ENCODE measurements at places on chromosomes 1 and 21.

DNA sequence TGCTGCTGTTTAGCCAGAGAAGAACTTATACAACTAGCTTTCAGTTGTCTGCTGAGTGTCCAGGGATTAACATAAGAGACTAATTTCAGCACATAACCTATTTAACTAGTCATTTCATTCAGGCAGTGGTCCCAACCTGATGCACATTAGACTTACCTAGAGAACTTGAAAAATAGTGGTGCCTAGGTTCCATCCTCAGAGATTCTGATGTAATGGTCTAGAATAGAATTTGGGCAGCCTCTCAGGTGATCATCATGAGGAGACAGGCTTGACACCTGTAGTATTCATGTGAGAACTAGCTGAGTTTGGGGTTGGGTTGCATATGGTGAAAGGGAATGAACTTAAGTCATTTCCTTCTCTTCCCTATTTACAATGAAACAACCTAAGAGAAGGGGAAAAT lies 24.8 kb downstream of the CNST start:
- no peak for DNase-seq

DNA sequence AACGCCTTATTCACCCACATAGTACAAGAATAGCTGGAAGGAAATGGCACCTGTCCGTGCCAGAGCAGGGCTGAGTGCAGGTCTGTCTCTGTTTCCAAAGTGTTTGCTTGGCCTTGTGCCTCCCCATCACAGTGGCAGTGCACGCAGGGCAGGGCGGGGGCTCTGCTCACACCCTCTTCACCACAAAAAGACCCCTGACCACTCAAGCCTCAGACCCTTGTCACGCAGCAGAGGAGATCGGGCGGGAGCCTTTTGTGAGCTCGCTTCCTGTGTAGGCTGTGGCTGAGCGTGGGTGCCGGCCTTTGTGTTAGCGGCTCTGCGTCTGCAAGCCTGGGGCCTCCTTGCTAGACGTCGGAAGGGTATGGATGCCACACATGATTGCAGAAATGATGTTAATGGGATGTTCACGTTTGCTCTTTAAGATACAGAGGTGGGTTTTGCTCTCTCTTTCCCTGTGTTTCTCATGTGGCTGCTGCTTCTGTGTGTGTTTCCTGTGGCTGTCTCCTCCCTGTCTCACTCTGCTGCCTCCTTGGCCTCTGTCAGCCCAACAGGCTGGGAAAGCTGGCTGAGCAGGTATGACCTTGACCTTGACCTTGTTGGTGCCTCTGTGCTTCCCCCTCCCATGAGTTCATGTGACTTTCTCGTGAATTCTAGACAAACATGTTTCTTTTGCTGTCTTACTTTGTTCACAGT lies 45.4 kb downstream of the S100B start:
- peak; percentile 59 for DNase-seq

GRCh38 chr1:25695090-25695770 lies 78.6 kb downstream of the MAN1C1 start:
- no peak for DNase-seq

GRCh38 chr1:113647164-113647563 lies 112.1 kb downstream of the PHTF1 start:
- no peak for DNase-seq

- no peak for DNase-seq
Observed at GRCh38 chr1:48878191-48878940, 101.7 kb upstream of the BEND5 start.

DNA sequence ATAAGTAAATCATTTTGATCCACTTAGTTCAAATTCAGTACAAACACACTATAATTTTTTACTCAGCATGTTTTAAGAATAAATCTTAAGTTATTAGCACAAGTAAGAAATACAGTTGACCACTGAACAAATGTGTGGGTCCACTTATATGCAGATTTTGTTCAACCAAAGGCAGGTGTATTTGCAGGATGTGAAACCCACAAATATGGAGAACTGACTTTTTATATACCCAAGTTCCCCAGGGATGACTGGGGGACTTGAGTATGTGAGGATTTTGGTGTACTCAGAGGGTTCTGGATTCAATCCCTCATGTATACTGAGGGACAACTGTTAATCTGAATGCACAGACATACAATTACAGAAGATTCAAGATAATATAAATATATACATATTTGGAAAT lies 25.7 kb upstream of the ERICH3 start:
- DNase-seq, result no peak

DNA sequence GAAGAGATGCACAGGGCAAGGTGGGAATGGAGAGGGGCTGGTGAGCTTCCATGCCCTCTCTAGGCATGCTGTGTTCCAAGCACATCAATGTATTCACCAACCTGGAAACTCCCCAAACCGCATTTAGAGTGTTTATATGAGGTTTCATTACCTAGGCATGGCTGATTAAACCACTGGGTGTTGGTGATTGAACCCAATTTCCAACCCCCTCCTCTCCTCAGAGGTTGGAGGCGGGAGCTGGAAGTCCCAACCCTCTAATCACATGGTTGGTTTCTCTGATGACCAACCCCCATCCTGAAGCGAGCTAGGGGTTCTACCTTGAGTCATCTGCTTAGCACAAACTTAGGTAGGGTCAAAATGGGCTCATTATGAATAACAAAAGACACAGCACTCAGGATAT lies 3.0 kb upstream of the PPIE start:
- no peak for DNase-seq

DNA sequence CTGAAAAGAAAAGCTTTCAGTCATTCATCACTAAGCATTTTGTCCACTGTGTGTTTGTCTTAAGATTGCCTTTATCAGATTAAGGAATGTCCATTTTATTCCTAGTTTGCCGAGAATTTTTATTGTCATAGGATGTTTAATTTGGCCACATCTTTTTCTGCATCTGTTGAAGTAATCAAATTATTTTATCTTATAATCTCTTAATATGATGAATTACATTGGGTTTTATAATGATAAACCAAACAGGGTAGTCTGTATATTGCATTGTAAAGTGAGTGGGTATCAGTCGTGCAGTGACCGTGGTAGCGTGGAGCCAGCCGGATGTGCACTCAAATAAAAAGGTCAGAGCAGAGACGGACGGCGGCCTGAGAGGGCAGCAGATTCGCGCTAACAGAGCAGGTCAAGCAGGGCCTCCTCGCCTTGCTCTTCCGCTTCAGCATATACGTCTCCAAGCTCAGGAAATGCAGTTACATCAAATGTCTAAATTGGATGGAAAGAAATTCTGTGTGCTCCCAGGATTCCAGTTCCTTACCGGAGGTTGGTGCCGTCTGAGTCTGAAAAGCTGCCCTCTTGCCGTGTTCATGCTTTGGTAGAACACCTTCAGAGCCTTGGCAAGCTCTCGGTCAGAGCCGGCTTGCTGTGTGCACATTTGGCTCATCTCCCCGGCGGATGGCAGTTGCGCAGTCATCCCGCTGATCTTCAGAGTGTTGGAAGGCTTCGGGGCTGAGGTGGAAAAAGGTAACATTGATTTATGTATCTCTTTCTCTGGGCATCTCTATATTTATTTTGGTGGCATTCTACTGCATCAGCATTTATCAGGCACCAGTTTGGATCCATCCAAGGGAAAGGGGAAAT lies 51.5 kb downstream of the SCCPDH start:
- no peak for DNase-seq
